ENCODE measurements at places on chromosomes 2 and 18.

DNA sequence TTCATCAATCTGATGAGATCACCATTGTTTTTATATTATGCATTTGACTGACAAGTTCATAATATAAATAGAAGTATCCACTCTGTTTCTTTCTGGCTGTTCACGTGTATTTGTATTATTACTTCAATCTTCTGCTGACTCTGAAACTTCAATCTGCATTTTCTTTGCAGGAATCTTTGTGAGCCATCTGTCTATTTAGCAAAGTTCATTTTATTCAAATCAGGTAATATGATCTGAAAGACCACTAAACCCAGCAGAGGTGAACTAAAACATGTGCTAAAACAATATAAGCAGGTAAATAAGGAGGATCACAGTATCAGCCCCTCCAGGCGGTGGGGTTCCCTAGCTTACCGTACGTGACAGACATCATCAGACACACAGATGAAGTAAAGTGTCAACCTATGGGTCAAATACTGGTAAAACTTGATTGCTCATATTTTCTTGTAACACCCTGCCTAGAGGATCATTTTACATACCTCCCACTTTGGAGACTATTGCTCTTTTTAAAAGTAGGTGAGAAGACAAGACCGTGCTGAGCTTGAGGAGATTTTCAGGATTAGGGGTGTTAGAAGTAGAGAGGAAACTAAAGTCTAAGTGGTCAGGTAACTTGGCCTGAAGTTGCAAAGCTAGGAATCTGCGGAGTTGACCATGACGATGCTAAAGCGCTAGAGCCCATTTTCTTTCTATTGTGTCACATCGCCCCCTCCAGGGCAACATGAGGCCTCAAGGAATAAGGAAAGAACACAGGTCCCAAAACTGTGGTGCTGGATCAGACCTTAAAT is 9.0 kb downstream of the DTNB start:
- peak; percentile 73 for DNase-seq

GRCh38 chr18:8515142-8515865 is 93.9 kb upstream of the RAB12 start:
- peak; percentile 18 for DNase-seq

DNA sequence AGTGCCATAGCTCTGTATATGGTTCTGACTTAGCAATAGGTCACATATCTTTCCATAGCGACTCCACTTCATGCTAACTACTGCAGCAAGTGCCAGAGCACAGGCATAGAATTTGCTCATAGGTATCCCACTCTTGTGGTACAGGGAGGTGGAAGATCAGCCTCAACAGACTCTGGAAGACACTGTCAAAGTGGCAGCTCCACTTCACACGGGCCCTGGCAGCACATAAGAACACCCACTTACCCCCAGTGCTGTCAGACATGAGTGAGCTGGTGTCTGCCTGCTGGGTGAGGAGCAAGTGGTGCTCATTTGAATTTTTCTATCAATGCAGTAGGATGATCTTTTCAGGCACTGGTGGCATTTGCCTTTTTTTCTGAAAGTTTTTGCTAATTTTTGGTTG is 48.6 kb downstream of the BCL2L11 start:
- no peak for DNase-seq

GRCh38 chr2:45293182-45293581 is 283.9 kb upstream of the SIX2 start:
- DNase-seq, result no peak

- no peak for DNase-seq
These were observed 137.9 kb upstream of the VRK2 start for GRCh38 chr2:57908736-57909161.

DNA sequence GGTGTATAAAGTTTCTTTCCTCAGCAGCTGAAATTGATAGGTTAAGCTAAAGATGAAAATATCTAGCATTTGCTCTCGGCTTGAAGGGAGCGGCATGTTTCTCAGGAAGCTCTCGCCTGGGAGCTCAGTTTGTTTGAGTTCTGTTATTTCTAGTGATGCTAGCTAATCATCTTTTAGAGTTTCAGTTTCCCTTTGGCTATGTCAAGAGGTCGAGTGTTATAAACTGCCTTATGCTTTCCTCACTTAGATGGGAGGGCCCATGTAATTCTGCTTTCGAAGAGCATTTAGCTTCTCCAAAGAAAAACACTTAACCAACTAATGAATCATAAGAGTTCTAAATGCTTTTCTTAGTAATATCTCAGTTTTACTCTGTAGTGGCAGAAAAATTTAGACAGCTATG is 33.6 kb downstream of the PLCL1 start:
- DNase-seq, result no peak

GRCh38 chr18:32724071-32724749 is 48.6 kb downstream of the KLHL14 start:
- no peak for DNase-seq

DNA sequence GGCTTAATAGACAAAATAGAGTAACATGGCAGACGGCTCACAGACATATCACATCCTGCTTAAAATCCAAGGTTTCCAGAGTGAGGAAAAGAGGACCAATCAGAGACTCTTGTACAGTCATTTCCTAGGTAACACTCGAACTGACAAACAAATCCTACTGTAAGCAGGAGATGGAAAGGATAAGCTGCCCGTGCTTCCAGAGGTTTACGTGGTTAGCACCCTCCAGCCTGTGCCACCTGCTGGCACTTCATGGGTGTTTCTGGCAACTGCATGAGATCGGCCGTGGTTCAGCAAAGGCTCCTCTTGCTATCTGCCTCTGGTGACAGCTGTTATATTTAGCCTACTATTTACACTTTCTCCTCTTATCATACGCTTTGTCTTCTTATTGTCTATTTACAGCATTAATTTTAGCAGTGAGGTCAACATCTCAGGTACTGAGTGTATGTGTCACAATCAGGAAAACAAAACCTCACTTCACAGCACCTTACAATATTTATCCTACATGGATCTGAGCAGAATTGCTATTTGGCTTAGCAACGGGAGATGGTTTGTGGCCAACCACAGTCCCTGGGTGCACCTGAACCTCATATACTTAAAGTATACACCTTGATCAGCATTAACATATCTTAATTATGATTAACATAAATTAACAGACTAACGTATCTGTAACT is 226.9 kb downstream of the TMEM163 start:
- no peak for DNase-seq

All from cerebellar cortex (tissue), 1 donor.